NCI-H510A treated with DMSO at 0.1 percent for 48 hours (cell line): ENCODE measurements at places on chromosomes 5 and 9.

DNA sequence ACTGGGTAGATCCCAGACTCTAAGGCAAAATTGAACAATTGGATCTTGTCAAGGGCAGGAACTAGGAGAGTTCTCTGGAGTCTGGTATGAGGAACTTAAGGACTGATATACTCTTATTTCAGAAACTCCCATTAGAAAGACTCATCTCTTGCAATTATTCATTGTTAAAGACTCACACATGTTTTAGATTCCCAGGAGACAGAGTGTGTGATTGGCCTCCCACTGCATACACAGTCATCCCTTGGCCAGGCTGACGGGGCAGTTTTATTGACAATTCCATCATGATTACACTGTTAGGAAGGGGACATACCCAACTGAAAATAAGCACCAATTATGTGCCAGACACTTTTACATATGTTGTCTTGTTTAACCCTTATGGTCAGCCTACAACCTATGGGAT lies 347.2 kb downstream of the DMAC1 start:
- no peak for DNase-seq

GRCh38 chr9:91920630-91921350 lies 29.2 kb downstream of the ROR2 start:
- no peak for DNase-seq

DNA sequence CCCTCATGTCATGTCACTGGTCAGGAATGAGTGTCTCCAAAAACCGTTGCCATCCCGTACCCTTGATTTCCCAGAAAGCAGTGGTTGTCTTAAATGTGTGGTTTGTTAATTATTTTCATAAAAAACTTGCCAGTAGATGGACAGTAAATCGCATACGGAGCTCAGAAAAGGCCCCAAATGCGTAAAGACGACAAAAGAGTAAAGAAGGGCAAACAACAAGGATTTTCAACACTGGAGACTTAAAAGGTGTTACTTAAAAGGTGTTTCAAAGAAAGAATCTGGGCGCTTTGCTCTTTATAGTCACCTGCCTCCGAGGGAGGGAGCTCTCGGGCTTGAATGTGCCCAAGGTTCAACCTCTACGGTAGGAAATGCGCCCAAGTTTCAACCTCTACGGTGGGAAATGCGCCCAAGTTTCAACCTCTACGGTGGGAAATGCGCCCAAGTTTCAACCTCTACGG lies 734 bp downstream of the KIF27 start:
- peak; percentile 69 for DNase-seq

DNA sequence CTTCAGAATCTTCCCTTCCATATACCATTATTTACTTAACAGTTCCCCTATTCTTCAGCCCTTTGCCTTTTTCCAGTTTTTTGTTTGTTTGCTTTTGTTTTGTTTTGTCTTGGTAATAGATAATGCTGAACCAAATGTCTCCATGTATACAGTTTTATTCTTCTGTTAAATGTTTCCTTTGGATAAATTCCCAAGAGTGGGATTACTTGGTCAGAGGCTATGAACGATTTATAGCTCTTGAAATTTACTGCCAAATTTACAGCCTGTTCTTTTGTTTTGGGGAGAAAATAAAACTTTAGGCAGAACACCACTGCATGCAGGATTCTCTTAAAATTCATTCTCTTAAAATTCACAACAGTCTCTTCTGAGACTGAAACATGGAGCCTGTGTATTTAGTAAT lies 38.6 kb downstream of the NR4A3 start:
- DNase-seq: no peak

DNA sequence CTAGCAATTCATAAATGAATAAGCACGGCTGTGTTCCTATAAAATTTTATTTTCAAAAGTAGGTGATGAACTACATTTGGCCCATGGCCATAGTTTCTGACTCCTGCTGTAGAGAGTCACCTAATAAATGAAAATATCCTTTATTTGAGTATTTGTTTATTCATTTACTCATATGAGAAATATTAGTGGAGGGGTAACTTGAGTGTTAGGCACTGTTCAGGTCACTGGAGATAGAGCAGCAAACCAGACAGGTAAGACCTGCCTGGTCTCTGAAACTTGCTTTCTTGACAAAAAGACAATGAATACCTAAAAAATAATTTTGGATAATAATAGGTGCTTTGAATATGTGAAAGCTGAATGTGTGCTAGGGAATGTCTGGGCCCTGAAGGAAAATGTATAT lies 68.8 kb downstream of the YIPF5 start:
- no peak for DNase-seq

DNA sequence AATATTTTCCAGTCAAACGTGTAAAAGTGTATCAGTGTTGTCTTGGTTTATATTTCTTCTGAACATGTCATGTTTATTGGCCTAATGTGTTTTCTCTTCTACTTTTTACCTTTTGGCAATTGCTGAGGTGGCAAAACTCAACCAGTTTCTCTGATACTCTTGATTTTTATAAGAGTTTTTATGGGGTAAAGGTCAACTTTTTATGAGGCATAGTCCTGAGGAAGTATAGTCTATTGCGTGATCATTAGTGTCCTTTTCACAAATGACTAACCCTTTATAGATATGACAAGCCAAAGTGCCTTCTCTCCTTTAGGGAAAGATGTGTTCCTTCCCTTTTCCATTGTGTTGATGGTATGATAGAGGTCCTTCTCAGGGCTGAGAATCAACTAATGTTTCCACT lies 32.9 kb downstream of the OCLN start:
- DNase-seq: no peak

- no peak for DNase-seq
These were observed 1329.4 kb downstream of the PTPRD start for GRCh38 chr9:9283159-9283986.

- DNase-seq: no peak
These were observed 49.9 kb upstream of the GDNF start for GRCh38 chr5:37889612-37890317.

GRCh38 chr5:147520450-147520849 lies 10.6 kb upstream of the DPYSL3 start:
- DNase-seq: no peak

- DNase-seq: no peak
These were observed 159.9 kb downstream of the TMEM38B start for GRCh38 chr9:105854026-105854782.

- DNase-seq: peak; percentile 67
These were observed 48.1 kb upstream of the RIOK2 start for GRCh38 chr5:97231025-97231636.

- DNase-seq: no peak
These were observed 34.5 kb downstream of the COL15A1 start for GRCh38 chr9:98978231-98978681.

DNA sequence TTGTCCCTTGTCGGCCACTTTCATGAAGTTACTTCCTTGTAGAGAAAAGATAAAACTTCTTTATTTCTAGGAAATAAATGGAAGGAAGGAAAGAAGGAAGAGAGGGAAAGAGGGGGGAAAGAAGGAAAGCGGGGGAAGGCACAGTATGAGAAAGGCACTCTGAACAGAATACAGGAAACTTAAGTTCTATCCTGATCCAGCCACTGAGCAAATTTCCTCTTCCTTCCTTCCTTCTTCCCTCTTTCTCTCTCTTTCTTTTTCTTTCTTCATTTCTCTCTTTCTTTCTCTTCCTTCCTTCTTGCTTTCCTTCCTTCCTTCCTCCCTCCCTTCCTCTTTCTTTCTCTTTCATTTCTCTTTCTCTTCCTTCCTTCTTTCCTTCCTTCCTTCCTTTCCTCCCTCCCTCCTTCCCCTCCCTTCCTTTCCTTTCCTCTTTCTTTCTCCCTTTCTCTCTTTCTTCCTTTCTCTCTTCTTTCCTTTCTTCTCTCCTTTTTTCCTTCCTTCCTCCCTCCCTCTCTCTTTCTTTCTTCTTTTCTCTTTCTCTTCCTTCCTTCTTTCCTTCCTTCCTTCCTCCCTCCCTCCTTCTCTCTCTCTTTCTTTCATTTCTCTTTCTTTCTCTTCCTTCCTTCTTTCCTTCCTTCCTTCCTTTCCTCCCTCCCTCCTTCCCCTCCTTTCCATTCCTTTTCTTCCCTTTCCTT lies 240.2 kb upstream of the BRINP1 start:
- DNase-seq: no peak

DNA sequence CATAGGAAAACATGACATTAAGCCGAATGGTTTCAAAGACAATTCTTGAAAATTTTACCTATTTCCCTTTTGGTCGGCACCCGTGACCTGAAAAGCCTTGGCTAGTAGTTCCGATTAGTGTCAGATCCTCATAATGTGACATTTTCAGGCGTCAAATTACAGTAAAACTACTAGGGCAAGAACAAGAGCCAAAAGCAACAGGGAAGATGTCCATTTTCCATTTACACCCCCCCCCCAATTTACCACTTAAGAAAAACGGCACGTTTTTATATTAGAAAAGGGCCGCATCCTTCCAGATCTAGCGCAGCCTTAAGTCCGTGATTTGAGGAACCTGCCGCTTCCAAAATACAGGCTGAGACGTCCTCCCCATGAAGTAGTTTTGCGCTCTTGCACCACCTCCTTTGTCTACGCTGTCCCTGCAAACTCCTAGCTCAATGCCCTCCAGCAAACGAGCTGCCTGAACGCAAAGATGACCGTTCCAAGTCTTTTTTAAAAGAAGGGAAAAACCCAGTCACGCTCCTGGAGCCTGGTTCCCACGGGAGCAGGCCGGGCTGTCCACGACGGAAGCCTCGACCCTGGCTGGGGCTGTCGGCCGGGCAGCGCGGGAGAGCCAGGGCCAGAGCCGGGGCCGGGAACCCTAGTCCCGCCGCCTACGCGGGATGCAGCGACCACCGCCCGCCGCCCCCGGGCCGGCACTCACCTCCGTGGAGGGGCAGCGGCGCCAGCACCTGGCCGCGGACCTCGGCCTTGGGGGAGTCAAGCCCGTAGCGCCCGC lies 616 bp downstream of the RNF130 start:
- peak; percentile 3 for DNase-seq

DNA sequence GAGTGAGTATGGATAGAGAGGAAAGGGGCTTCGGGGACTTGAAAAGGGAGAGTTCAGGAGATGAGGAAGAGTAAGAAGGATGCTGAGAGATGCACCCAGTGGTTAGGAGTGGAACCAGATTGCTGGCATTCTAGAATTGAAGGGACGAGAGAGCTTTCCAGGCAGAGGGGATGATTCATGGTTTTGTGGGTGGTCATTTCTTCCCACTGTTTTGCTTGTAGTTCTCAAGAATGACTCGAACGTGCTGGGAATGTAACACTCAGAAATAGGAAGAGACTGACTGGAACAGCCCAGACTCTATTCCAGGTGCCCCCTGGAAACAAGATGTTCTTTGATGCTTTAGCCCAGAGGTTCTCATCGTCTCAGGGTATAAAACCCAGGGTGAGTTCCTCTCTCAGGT lies 294.2 kb downstream of the ICE1 start:
- no peak for DNase-seq

GRCh38 chr9:82212885-82213284 lies 224.3 kb downstream of the SPATA31D1 start:
- DNase-seq: no peak

GRCh38 chr9:71303351-71303750 lies 181.9 kb upstream of the TRPM3 start:
- DNase-seq: no peak

DNA sequence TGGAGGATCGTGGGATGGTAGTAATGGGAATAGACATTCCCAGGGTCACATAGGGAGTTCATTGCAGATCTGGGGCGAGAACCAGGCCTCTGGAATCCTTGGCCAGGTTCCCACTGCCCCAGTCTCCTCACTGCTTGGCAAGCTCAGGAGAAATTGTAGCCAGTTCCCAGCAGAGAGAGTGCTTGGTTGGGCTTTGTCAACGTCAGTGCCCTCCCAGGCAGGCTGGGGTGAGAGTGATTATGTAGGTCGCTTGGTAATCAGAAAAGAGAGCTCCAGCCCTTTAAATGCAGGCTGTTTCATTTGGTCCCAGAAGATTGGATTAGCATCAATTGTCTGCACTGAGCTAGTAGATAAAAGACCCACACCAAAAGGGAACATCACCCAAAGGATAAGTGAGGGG lies 51.8 kb upstream of the GALNT10 start:
- no peak for DNase-seq

- DNase-seq: no peak
These were observed 58.5 kb downstream of the CSF2 start for GRCh38 chr5:132132138-132132537.

DNA sequence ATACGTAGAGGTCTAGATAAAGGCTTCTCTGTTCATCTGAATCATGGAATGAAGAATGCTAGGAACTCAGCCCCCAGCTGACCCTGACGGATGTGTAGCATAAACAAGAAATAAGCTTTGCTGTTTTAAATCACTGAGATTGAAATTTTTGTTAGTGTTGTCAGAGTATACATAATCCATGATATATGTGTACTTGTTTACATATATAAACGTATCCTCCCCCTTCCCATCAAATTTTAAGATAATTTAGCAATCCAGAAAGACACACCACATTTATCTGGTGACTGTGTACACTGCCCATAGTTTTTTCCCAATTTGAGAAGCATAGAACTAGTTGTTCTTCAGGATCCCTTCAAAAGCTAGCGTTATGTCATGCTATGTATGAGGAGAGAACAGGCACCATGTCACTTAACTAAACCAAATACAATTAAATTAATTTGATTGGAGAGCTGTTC lies 80.8 kb upstream of the OSMR start:
- DNase-seq: no peak

DNA sequence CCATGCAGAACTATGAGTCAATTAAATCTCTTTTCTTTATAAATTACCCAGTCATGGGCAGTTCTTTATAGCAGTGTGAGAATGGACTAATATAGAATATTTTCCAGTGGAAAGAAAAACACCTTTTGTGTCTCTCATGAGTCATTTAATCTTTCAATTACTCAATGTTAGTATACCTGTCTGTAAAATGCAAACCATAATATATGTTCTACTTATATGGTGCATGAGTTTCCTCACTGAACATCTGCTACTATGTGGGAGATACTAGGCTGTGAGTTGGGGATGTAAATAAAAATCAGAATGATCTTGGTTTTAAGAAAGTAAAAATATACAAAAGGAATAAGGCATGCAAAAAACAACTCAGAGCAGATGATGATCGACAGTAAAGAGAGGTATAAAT lies 15.0 kb downstream of the CDH10 start:
- DNase-seq: no peak

- DNase-seq: no peak
These were observed 199.1 kb upstream of the IER5L start for GRCh38 chr9:129377181-129377580.

- DNase-seq: no peak
These were observed 119.6 kb upstream of the COL5A1 start for GRCh38 chr9:134521817-134522501.

DNA sequence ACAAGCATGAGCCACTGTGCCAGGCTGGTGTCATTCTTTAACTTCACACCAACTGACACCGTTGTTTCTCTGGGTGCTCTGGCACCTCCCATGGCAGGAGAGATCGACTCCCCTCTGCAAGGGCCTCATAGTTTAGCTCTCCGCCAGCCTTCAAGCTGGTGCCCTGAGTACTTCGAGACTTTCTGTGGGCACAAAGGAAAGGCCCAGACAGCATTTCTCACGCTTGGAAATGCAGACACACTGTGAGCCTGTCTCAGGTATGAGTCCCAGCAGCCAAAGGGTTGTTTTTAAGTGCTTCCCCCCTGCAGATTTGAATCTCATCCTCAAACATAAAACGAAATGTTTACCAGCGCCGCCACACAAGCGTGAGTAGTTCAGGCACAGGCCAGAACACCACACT lies 11.1 kb upstream of the TCF7 start:
- no peak for DNase-seq
